CD8-positive, alpha-beta memory T cell (primary cell): ENCODE measurements at places on chromosomes 11 and 22. TPM values are rescaled to one million over a fixed set of nuclear protein-coding genes. Genes with fewer than 3 reads are reported as not detected.

GRCh38 chr22:24843048-24843447 lies 37.0 kb downstream of the SGSM1 start:
- H3K4me1 ChIP-seq = no peaks in the 10 kb centered on the region
- H3K27me3 ChIP-seq = no peaks in the 10 kb centered on the region
- no peaks in the 10 kb centered on the region for H3K36me3 ChIP-seq
- no peak for DNase-seq
- H3K27ac ChIP-seq = no peak overlapping the region
- no peak overlapping the region for H3K4me3 ChIP-seq

GRCh38 chr11:108278954-108279353 lies 56.1 kb downstream of the ATM start:
- H3K4me3 ChIP-seq = no peak overlapping the region
- H3K4me1 ChIP-seq = peaks cover 18% of the 10 kb centered on the region
- no peak overlapping the region for H3K27ac ChIP-seq
- no peak for DNase-seq

GRCh38 chr11:123260511-123261211 lies 65.6 kb upstream of the CLMP start:
- no peak for DNase-seq
- no peaks in the 10 kb centered on the region for H3K4me1 ChIP-seq
- no peaks in the 10 kb centered on the region for H3K27me3 ChIP-seq
- no peak overlapping the region for H3K27ac ChIP-seq

DNA sequence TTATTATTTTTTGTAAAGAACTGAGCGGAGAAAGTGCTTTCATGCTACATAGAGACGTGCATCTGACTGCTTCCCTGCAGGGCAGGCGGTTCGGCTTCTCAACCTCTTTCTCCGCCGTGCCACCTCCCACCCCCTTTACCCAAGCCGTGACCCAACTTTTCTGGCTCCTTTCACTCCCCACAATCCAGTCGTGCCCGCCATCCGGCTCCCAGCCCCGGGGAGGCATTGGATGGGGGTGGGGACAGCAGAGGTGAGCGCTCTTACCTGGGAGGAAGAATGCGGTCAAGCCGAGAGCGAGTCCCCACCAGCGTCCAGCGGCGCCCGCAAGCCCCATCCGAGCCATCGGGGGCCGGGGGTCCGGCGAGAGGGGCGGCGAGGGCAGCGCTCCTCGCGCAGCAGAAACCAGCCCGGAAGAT lies 781 bp downstream of the NECTIN1 start:
- no peak overlapping the region for H3K27ac ChIP-seq
- no peak for DNase-seq
- H3K4me3 ChIP-seq = peak overlapping the region; percentile 61

DNA sequence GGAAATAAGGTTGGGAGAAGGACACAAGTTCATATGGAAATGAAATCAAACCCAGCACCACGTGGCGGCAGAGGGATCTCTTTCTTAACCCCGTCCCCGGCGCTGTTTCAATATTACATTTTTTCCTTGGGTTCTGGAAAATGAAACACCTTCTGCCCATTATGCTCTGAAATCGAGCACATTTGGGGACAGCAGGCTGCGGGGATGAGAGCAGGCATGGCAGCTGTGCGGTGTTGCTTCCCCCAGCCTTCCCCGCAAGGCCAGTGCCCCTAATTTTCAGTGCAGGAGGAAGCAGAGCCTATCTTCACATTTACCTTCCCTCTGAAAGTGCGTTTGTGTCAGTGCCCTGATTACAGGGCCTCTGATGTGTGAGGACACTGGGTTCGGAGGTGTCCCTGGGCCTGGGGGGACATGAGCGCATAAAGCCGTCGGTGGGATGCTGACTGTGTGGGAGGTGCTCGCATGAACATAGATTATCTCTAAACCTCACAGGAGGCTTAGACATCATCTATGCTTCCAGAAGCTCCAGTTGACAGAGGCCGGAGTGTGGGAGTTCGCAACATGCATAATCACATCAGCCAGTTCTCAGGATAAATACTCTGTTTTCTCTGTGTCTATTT lies 921.3 kb downstream of the BRD1 start:
- H3K27me3 ChIP-seq = no peaks in the 10 kb centered on the region
- no peaks in the 10 kb centered on the region for H3K4me1 ChIP-seq
- no peak for DNase-seq
- H3K36me3 ChIP-seq = no peaks in the 10 kb centered on the region

DNA sequence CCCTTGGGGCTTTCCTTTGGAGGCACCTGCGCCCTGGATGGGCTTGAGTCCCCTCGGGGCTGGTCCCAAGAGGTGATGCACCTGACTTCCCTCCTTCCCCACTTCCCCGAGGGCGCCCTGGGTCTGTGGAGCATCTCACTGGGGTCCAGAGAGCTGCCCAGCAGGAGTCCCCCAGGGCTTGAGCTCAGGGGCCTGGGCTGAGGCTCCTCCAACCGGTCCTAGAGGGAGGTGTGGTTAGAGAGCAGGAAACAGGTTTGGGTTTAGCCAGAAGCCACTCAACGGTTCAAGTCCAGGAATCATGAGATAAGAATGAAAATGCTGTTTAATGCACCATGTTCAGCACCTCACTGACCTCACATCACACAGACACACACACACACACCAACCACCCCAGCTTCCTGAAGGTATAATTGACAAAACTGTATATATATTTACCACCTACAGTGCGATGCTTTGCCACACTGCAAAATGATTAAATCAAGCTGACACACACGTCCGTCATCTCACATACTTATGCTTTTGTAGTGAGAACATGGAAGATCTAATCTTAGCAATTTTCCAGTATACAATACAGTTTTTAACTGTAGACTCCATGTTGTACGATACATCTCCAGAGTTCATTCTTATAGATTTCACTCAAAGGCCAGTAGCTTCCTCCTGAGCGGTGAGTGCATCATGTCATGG lies 628 bp upstream of the IGLL1 start:
- H3K36me3 ChIP-seq = no peaks in the 10 kb centered on the region
- H3K27me3 ChIP-seq = peaks cover 6% of the 10 kb centered on the region
- DNase-seq = no peak
- H3K27ac ChIP-seq = no peak overlapping the region
- no peak overlapping the region for H3K4me3 ChIP-seq
- no peaks in the 10 kb centered on the region for H3K4me1 ChIP-seq

The WBP2NL gene
- 0.66 TPM for total RNA-seq

DNA sequence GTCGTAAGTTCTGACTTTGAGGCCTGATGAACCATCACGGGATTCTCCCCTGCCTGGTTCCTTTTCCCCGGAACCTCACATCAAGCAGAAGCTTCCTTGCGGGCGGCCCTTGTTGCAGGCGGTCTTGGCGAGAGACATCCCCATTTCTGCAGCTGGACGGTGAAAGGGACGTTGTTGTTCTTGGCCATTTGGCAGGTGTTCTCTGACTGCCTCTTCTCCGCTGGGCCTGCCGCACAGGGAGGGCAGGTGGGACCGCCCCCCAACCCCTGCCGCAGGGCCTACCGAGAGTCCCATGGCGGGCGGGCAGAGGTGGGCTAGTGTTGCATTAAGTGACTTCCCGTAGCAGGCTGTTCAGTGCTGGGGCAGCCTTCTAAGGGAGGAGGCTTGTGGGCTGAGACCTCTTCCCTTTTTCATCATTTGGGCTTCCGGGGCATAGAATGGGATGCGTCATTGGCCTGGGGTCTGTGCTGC lies 26.9 kb upstream of the GRAMD4 start:
- H3K27ac ChIP-seq = no peak overlapping the region
- no peak overlapping the region for H3K4me3 ChIP-seq
- DNase-seq = no peak
- no peaks in the 10 kb centered on the region for H3K36me3 ChIP-seq
- no peaks in the 10 kb centered on the region for H3K27me3 ChIP-seq
- H3K4me1 ChIP-seq = peaks cover 18% of the 10 kb centered on the region

- no peak overlapping the region for H3K4me3 ChIP-seq
- no peak for DNase-seq
- H3K36me3 ChIP-seq = no peaks in the 10 kb centered on the region
- no peaks in the 10 kb centered on the region for H3K27me3 ChIP-seq
- no peaks in the 10 kb centered on the region for H3K4me1 ChIP-seq
Observed at GRCh38 chr11:97351939-97352338, 962.1 kb downstream of the JRKL start.

GRCh38 chr11:63592975-63593395 lies 21.2 kb downstream of the PLAAT3 start:
- no peak overlapping the region for H3K4me3 ChIP-seq
- no peaks in the 10 kb centered on the region for H3K27me3 ChIP-seq
- no peaks in the 10 kb centered on the region for H3K4me1 ChIP-seq
- no peak overlapping the region for H3K27ac ChIP-seq

- H3K36me3 ChIP-seq = no peaks in the 10 kb centered on the region
- no peak overlapping the region for H3K4me3 ChIP-seq
- H3K4me1 ChIP-seq = no peaks in the 10 kb centered on the region
Observed at GRCh38 chr22:32744176-32744959, 57.1 kb upstream of the TIMP3 start.

DNA sequence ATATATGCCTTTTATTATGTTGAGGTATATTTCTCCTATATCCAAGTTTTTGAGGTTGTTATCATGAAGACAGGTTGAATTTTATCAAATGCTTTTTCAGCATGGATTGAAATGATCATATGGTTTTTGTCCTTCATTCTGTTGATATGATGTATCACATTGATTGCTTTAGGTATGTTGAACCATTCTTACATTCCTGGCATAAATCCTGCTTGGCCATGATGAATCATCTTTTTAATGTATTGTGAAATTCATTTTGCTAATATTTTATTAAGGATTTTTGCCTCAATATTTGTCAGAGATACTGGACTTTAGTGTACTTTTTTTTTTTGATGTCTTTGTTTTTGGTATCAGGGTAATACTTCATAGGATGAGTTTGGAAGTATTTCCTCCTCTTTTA lies 283.8 kb upstream of the C11orf87 start:
- H3K27me3 ChIP-seq = no peaks in the 10 kb centered on the region
- H3K36me3 ChIP-seq = no peaks in the 10 kb centered on the region
- H3K4me3 ChIP-seq = no peak overlapping the region
- no peak for DNase-seq
- H3K4me1 ChIP-seq = no peaks in the 10 kb centered on the region
- no peak overlapping the region for H3K27ac ChIP-seq

GRCh38 chr22:36478966-36479365 lies 2.5 kb downstream of the TXN2 start:
- H3K27me3 ChIP-seq = no peaks in the 10 kb centered on the region
- H3K36me3 ChIP-seq = peaks cover 23% of the 10 kb centered on the region
- H3K4me3 ChIP-seq = no peak overlapping the region
- peak overlapping the region; percentile 24 for H3K27ac ChIP-seq
- H3K4me1 ChIP-seq = peaks cover 16% of the 10 kb centered on the region

The TRIM64C gene
- not detected for total RNA-seq

DNA sequence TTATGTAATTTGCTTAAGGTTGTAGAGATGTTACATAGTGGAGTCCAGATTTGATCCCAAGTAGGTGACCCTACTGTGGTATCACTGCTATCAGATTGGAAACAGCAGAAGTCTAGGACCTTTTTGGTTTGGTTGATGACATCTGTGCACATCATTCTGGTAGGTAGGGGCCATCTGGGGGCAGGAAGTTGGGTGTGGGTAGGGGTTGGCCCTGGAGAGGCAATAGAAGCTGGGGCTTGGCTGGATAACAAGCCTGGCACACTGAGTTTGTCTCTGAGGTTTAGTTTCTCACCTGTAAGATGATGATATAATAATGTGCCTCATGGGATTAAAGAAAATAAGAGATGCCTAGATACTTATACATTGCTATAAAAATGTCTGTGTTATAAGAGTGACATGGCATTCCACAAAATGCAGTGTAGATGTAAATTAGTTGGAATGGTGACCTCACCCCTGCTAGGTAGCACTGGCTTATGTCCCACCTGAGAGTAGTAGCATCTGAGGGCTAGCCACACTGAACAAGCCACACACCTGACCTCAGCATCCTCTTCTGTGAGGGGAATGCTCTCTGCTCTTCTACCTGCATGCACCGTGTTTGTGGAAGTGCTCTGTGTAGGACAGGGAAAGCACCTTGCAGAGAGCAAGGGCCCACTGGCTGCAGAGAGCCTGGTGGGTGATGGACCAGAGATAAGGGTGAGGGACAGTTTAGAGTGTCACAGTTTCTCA lies 36.9 kb downstream of the PTPRJ start:
- no peaks in the 10 kb centered on the region for H3K27me3 ChIP-seq
- H3K4me1 ChIP-seq = peaks cover 86% of the 10 kb centered on the region
- H3K36me3 ChIP-seq = no peaks in the 10 kb centered on the region
- H3K27ac ChIP-seq = peak overlapping the region; percentile 51

The NXPE4 gene
- total RNA-seq = not detected

GRCh38 chr22:48403521-48404403 lies 1423.9 kb downstream of the BRD1 start:
- no peaks in the 10 kb centered on the region for H3K27me3 ChIP-seq
- H3K27ac ChIP-seq = no peak overlapping the region
- no peaks in the 10 kb centered on the region for H3K36me3 ChIP-seq
- H3K4me3 ChIP-seq = no peak overlapping the region
- no peaks in the 10 kb centered on the region for H3K4me1 ChIP-seq

The MMP27 gene
- not detected for total RNA-seq

- no peak overlapping the region for H3K4me3 ChIP-seq
- H3K27me3 ChIP-seq = no peaks in the 10 kb centered on the region
- no peaks in the 10 kb centered on the region for H3K4me1 ChIP-seq
- no peak overlapping the region for H3K27ac ChIP-seq
Observed at GRCh38 chr11:85531191-85531897, 95.8 kb downstream of the DLG2 start.

The CHST1 gene
- total RNA-seq = 0.80 TPM

The SERPING1 gene
- not detected for total RNA-seq

- H3K27me3 ChIP-seq = no peaks in the 10 kb centered on the region
- H3K27ac ChIP-seq = no peak overlapping the region
- no peaks in the 10 kb centered on the region for H3K4me1 ChIP-seq
- no peak overlapping the region for H3K4me3 ChIP-seq
Observed at GRCh38 chr22:30829901-30830550, 135.4 kb downstream of the OSBP2 start.

The HBD gene
- total RNA-seq = not detected

GRCh38 chr11:74311352-74311926 lies at the start of gene P4HA3:
Gene P4HA3, minus strand, starts transcription at chr11:74311640. Its CDS starts 29 bp downstream, at chr11:74311611.
- no peak within 1 kb of the TSS for H3K27ac ChIP-seq
- peaks cover 6% of the 10 kb centered on the region for H3K4me1 ChIP-seq
- no peaks in the 10 kb centered on the region for H3K36me3 ChIP-seq
- H3K27me3 ChIP-seq = peaks cover 17% of the 10 kb centered on the region
- DNase-seq = peak; percentile 26
- H3K4me3 ChIP-seq = peak within 1 kb of the TSS; percentile 23

The CDC42EP1 gene
- total RNA-seq = 0.31 TPM

The APOL5 gene
- not detected for total RNA-seq

- H3K4me3 ChIP-seq = no peak overlapping the region
- no peak overlapping the region for H3K27ac ChIP-seq
- no peaks in the 10 kb centered on the region for H3K4me1 ChIP-seq
- DNase-seq = no peak
- peaks cover 17% of the 10 kb centered on the region for H3K27me3 ChIP-seq
Observed at GRCh38 chr22:20153945-20154344, 3.1 kb upstream of the CCDC188 start.

- no peaks in the 10 kb centered on the region for H3K4me1 ChIP-seq
- no peak overlapping the region for H3K27ac ChIP-seq
- H3K36me3 ChIP-seq = peaks cover 22% of the 10 kb centered on the region
- DNase-seq = no peak
- no peaks in the 10 kb centered on the region for H3K27me3 ChIP-seq
Observed at GRCh38 chr11:114449845-114450244, 10.6 kb downstream of the REXO2 start.
